AG09319 (cell line): ENCODE measurements at places on chromosomes 4 and X.

- DNase-seq, result no peak
Measured at GRCh38 chr4:69523385-69524132, 27.9 kb upstream of the UGT2B4 start.

DNA sequence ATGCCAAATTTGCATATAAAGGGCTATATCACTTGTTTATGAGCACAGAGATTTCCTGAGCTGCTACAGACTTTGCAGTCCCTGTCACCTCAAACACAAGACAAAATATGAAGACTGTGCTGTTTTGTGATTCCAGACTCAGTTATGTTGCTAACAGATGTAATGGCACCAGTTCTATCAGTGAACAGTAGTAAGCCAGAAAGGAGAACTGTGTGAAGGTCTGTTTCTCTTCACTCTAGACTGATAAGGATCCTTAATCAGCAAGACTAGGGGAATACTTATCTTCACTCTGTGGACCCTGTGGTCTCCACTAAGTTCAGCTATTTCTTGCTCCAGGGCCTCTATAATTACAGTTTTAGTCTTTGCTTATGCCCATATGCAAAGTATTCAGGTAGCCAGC, 82.7 kb downstream of the ANXA5 start:
- no peak for DNase-seq

- DNase-seq, result no peak
Measured at GRCh38 chrX:23228950-23229448, 105.7 kb upstream of the PTCHD1 start.

DNA sequence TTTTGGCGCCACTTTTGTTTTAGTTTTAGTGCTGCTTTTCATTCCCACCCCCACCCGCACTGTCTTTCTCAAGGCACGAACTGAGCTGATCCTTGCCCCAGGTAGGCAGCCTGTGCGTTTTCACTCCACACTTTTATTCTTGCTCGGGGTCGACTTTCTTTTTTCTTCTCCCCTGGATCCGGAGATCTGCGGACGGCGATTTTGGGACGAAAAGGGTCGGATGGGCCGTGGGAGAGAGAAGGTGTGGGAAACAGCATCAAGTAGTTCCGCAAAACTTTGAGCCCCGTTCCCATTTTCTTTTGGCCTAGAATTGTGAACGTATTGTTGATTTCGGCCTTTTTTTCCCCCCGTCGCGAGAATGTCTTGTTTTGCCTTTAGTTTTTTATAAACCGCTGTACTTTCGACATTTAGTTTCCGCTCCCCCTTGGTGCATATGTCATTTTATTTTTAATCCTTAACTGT, 531 bp downstream of the STAG2 start:
- DNase-seq, result no peak

DNA sequence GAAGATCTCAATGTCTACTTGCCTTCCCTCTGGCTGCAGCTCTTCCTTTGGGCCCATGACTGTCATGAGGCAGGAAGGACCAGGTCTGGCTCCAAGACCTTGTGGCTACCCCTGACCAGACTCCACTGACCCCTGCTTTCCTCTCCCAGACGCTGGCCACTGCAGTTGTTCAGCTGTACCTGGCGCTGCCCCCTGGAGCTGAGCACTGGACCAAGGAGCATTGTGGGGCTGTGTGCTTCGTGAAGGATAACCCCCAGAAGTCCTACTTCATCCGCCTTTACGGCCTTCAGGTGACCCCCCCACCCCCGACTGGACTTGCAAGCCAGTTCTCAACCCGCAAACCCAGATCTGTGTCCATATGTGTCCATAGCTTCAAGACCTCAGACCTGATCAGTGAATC, 535 bp downstream of the WAS start:
- no peak for DNase-seq

- no peak for DNase-seq
Measured at GRCh38 chrX:38970074-38970473, 168.8 kb downstream of the MID1IP1 start.

- DNase-seq, result no peak
Measured at GRCh38 chrX:47683184-47683828, 24.3 kb upstream of the UXT start.

DNA sequence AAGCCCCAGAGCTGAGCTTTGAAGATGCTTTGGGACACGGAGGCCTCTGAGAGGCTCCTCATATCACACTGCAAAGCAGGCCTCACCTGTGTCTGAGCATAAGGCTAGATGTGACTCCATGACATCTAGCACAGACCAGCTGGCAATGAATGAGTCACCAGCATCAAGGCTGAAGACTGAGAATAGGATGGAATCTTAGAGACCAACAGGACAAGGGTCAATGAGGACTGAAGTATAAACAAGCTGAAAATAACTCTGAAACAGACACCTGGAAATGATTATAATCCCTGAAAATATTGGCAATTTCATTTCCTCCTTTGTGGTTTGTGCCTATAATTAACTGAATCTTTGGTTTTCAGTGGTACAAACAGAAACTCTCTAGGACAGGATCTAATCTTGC, 87.1 kb upstream of the PRPS1 start:
- DNase-seq, result peak; percentile 43

- no peak for DNase-seq
Measured at GRCh38 chr4:26174027-26174426, 146.8 kb upstream of the RBPJ start.

GRCh38 chr4:90198086-90198847, 71.1 kb downstream of the CCSER1 start:
- no peak for DNase-seq

- DNase-seq, result no peak
Measured at GRCh38 chr4:92198711-92199110, 105.1 kb upstream of the GRID2 start.
